ENCODE measurements at places on chromosomes 7 and 10.

DNA sequence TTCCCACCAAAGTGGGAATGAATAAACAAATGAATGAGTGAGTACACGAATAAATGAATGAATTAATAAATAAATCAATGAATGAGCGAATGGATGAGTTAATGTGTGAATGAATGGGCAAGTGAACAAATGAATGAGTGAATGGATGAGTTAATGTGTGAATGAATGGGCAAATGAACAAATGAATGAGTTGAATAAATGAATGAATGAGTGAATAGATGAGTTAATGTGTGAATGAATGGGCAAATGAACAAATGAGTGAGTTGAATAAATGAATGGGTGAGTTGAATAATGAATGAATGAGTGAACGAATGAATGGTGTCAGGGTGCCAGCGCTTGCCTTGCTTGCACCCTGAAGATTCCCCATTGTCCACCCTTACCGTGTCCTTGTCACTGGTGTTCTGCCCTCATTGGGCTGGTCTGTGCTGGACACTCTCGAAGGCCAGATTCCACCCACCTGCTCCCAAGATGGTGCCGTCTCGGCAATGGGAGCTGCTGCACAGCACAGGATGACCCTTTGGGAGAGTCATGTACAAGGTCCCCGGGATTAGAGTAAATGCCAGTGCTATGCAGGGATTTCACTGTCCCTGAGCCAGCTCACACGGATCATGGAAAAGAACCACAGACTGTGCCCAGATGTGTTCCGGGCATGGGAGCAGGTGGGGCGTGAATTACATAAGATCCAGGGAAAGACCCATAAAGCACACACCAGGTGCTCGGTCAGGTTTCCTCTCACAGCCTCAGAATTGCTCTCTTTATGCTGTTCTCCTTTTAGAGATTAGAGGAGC lies 83.2 kb downstream of the CAMK1D start:
- no peak for DNase-seq

DNA sequence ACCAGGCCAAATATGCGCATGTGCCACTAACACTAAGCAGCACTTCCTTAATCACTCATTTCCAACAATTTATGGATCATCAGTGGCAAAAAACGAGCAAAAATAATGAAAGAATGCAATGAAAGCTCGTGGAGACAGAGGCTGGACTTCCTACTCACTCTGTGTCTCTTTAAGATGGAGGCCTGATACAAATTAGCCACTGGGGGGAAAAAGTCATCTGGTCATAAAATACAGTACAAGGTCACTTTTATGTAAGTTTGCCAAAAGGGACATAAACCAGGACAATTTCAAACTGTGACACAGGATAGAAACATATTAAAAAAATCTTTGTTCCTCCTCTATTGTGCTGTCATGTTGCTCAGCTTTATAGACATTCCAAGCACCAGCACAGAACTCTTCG lies 101.7 kb downstream of the LMBR1 start:
- no peak for DNase-seq

DNA sequence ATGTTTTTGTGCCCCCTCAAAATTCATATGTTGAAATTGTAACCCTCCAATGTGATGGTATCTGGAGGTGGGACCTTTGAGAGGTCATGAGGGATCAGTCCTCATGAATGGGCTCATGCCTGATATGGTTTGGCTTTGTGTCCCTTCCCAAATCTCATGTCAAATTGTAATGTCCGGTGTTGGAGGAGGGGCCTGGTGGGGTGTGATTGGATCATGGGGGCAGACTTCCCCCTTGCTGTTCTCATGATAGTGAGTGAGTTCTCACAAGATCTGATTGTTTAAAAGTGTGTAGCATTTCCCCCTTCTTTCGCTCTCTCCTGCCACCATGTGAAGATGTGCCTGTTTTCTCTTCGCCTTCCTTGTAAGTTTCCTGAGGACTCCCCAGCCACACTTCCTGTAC lies 53.4 kb downstream of the TLL2 start:
- DNase-seq, result no peak

- DNase-seq, result no peak
Observed at GRCh38 chr7:125828153-125828700, 898.6 kb upstream of the POT1 start.

DNA sequence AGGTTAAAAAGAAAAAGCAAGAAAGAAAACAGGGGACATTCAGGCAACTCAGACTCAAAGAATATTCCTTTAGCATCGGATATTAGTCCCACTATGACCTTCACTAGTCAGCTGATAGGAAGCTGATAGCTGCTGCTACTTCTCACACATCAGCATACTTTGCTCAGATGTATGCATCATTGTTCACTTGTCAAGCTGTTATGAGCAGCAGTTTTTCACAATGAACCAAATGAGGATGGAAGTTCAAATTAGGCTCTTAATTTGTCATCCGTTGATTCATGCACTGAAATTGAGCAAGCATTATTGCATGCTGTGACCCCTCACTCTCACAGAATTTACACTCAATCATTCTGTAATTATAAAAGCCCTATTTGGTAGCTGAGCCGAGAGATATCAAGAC lies 257.7 kb downstream of the SNX13 start:
- DNase-seq, result no peak

DNA sequence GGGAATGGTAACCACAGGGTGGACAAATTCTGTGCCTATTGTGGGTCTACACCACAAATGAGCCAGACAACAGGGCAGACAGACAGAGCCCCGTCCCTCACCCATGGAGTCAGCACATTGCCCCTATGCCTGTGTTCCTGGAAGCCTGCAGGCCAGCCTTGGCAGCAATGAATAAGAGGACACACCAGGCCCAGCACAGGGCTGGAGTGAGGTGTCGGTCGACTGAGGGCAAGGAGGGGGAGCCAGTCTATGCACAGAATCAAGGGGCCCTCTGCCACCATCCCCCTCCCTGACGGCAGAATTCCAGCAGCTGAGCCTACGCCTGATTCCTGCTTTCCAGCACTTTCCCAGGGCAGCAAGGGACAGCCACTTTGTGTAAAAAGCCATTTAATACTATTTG lies 98.2 kb downstream of the CALN1 start:
- no peak for DNase-seq

- DNase-seq, result peak; percentile 16
Observed at GRCh38 chr10:6065406-6065805, 3.2 kb upstream of the IL2RA start.

GRCh38 chr10:72692744-72692993 lies 726 bp downstream of the MCU start:
- no peak for DNase-seq

GRCh38 chr10:97601268-97602215 lies 12.0 kb downstream of the C10orf62 start:
- no peak for DNase-seq

DNA sequence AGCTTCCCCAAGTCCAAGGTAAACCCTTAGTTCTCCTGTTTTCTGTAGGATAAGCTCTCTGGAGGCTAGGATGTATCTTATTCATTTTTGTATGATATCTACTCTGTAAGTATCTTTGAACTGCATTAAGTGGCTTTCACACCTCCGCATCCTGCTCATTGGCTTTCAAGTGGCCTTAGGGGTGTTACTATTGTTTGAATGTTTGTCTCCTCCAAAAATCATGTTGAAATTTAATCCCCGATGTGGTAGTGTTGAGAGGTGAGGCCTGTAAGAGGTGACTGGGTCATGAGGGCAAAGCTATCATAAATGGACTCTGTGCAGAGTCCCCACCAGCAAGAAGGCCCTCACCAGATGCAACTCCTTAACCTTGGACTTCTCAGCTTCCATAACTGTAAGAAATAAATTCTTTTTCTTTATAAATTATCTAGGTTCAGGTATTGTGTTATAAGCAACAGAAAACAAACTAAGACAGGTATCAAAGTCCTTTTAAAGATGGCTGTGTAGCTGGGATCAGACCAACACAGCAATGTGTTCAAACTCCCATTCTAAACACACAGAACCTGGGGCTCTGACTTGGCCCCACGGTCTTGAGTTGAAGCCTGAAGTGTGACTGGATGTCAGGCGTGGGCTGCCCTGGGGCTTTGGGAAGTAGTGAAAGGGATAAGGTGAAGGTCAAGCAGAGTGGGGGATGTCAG lies 25.9 kb downstream of the TBXAS1 start:
- no peak for DNase-seq

DNA sequence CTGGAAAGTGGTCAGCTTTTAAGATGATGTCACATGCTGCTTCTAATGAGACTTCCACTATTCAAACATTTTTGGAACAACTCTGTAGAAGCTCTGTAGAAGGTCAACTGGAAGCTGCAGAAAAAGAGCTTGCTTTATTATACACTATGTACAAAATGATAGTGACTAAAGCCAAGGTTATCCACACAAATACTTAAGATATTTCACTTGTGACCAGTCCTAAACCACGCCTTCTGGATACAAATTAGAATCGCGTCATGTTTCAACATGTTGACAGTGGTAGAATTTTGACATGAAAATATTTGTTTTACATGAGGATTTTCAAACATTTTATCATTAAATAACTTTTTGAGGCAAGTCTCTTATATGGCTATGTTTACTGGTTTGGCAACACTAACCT lies 499.6 kb upstream of the PHF14 start:
- no peak for DNase-seq

- DNase-seq, result no peak
Observed at GRCh38 chr7:156764016-156764669, 123.6 kb downstream of the RNF32 start.

- DNase-seq, result no peak
Observed at GRCh38 chr7:7706556-7707172, 11.7 kb downstream of the RPA3 start.

GRCh38 chr10:91983416-91983815 lies 59.8 kb downstream of the BTAF1 start:
- DNase-seq, result no peak

GRCh38 chr10:128629111-128630096 lies 503.2 kb upstream of the MKI67 start:
- DNase-seq, result no peak

GRCh38 chr7:155995183-155995612 lies 182.9 kb upstream of the SHH start:
- no peak for DNase-seq

GRCh38 chr7:151141311-151141854 lies 26.1 kb downstream of the GBX1 start:
- no peak for DNase-seq

DNA sequence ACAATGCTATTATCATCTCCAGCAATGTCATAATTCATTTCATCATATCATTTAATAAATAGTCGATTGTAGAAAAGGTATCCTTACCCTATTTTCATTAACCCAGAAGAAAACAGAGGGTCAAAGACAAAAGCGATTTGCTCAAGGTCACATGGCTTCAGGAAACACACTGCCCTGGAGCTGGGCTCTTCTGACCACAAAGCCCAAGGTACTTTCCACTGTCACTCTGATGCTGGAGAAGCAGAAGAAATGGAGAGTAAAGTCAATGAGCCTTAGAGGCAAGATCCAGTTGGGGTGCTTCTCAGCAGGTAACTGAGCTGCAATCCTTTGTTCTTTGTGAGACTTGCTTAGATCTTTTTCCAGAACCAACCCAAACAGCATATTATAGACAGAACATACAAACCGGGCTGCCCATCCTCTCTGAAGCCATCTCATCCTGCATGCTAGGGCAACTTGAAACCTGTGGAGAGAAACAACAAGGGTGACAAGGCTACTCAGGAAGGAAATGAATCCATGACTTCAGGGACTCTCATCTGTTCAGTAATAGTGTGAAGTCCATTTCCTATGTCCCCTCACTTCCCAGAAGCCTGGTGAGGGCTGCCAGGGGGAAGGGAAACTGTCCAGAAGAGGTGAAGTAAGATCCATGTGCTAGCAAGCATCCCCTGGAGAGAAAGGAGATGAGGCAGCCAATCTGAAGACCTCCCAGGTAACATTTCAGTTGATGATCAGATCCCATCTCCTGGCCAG lies 148.6 kb upstream of the SVIL start:
- DNase-seq, result no peak

- DNase-seq, result no peak
Observed at GRCh38 chr10:127216274-127216673, 19.9 kb upstream of the INSYN2A start.

DNA sequence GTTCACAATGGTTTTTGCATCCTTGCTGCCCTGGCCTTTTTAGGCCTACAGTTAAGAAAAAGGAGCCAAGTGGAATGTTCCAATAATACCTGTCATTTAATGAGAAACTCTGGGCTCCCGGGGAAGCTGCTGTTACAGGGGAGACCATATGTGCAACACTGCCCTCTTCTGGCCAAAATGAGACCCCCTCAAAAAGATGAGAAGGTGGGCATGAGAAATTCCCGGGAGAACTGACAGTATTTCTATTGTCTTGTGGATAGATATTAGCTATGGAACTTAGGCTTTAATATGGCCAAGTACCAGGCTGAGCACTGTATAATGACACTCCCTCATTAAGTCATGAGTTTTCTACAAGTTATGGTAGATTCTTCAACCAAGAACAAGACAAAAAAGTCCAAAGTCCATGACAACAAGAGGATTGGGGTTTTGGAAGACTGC lies 99.4 kb downstream of the CCDC3 start:
- peak; percentile 59 for DNase-seq

GRCh38 chr7:77320714-77321113 lies 95.4 kb downstream of the GSAP start:
- DNase-seq, result no peak

DNA sequence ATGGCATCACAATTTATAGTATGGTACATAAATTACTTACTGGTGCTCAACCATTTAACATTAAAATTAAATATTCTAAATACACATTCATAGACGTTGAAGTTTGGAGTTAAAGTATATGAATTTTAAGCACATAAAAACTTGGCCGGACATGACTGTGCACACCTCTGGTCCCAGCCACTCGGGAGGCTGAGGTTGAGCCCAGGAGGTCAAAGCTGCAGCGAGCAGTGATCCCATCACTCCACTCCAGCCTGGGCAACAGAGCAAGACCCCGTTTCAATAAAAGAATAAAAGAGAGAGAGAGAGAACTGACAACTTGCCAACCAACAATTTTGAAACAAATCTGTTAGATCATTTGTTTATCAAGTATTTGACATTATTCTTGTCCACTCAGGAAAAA lies 943.3 kb upstream of the KCND2 start:
- DNase-seq, result no peak

GRCh38 chr10:75146780-75147179 lies 35.3 kb downstream of the SAMD8 start:
- DNase-seq, result no peak

DNA sequence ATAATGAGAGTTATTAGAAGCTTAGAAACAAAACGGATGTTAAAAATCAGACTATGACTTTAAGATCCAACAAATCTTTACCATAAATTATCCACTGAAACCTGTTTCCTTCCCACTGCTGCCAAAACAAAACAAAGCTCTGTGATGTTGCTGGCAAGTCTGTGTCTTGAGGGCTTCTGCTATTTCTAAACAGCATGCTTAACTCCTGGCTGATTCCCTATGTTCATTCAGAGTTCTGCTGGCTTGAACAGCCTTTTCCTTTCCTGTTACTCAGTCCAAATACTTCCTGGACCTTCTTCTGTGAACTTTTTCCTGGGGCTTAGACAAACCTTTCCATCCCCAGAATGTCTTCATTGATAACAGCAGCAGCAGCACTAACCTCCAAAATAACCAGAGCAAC lies 448.1 kb downstream of the SORCS1 start:
- DNase-seq, result no peak

Data from stimulated activated CD4-positive, alpha-beta T cell treated with anti-CD3 and anti-CD28 coated beads, Interleukin-2, amount 100 ng/mL, for 24 hours (primary cell).